ENCODE measurements at places on chromosomes 2 and 18. TPM values are rescaled to one million over a fixed set of nuclear protein-coding genes. Genes with fewer than 3 reads are reported as not detected.

AP1S3 gene
- 0.61 TPM for total RNA-seq

SYT4 gene
- total RNA-seq = not detected

DNA sequence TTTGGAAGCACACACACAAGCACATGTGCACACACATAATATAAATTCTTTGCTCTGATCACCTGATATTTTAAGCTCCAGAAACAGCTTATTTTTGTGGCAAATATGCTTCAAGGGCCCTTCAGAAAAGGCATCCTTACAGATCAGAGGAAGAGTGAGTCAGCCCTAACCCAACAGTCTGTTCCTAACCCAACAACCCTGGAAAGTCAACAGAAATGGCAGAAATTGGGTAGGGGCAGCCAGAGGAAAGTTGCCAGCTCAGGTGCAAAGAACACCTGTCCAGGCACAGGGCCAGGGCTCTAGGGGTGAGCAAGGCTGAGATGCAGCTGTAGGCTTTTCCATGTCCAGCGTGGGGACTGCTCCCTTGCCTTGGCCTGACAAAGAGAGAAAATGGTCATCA, 6.4 kb upstream of the NCKAP5 start:
- no peak for DNase-seq

DNA sequence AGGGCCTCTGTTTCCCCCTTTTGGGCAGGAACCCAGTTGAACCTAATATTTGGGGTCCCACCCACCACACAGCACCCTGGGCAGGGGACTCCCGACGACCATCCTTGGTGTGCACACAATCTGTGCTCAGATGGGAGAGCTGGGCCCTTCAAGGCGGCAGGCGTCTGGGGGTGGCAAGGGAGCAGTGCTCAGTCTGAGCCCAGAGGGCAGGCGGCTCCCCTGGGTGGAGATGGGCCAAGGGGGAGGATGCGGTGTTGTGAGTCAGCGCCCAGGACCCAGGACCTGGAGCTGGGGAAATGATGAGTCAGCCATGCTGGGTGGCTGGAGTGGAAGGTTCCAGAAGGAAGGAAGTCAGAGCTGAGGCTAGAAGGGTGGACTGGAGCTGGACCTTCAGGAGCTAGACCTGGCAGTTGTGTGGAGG, 3.8 kb downstream of the PROM2 start:
- DNase-seq = no peak

DNA sequence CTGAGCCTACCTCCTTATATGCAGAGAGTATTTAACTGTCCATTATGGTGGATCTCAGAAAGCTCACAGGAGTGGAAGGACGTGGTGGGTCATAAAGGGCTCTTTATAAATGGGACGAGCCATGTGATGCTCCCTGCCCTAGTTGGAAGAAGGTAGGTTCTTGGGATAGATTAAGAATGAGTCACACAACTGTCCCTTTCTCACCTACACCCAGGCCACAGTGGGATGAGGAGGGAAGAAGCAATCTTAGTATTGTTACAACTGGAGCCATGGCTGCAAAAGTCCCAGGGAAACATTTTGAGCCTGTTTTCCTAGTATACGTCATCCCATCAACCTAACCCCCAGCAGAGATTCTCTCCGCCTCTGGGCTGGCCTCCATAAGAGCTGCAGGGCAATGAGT, 229.9 kb downstream of the TTC32 start:
- no peak for DNase-seq

- no peak for DNase-seq
Measured at GRCh38 chr18:11775436-11776174, 75.6 kb upstream of the CHMP1B start.

RNF152 gene
- 9.6 TPM for total RNA-seq

- no peak for DNase-seq
Measured at GRCh38 chr2:15517793-15518192, 43.3 kb downstream of the NBAS start.
